Femur (tissue), 1 donor: ENCODE measurements at places on chromosomes 5 and 9.
A peak's percentile ranks its signal among the peaks of the same experiment; 100 is the strongest.

DNA sequence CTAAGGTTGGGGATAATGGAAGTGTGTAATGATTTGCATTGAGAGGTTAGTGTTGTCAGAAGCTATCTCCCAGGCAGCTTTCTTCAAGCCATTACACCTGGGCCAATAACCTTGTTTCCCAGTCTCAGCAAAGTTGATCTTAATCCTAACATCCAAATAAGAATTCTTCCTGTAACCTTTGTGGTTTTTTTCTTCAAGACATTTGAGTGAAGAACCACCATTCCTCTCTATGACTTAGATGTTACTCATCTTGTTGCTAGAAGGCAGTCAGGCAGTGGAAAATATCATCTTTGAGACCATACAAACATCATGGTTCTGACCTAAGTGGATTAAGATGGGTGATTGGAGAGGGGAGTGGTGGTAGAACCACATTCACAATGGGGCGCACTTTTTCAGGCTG lies 103.5 kb downstream of the NDUFAF2 start:
- DNase-seq = no peak

GRCh38 chr5:72499730-72500129 lies 7.5 kb downstream of the ZNF366 start:
- DNase-seq = peak; percentile 68

- DNase-seq = no peak
These were observed 887 bp downstream of the PTPDC1 start for GRCh38 chr9:94085062-94085639.

- peak; percentile 40 for DNase-seq
These were observed 10.8 kb upstream of the NIPAL4 start for GRCh38 chr5:157449011-157449723.

GRCh38 chr5:132103969-132104391 lies 30.4 kb downstream of the CSF2 start:
- no peak for DNase-seq

- no peak for DNase-seq
These were observed 495.7 kb upstream of the CYLC2 start for GRCh38 chr9:102499468-102499867.

GRCh38 chr5:16043349-16043965 lies 136.1 kb downstream of the MARCHF11 start:
- no peak for DNase-seq

DNA sequence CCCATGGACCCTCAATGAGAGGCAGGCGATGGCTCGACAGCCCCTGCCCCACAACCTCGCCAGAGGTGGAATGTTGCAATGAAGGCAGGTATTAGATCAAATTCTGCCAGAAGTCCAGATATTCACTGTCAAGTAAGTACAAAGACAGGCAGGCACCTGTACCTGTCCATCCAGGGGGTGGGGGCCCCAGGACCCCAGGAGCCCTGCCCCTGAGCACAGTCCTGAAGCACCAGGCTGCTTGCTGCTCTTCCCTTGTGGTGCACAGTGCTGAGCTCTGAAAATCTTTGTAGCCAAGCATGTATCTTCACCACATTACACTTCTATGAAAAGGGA lies 26.2 kb upstream of the HMCN2 start:
- DNase-seq = peak; percentile 9

DNA sequence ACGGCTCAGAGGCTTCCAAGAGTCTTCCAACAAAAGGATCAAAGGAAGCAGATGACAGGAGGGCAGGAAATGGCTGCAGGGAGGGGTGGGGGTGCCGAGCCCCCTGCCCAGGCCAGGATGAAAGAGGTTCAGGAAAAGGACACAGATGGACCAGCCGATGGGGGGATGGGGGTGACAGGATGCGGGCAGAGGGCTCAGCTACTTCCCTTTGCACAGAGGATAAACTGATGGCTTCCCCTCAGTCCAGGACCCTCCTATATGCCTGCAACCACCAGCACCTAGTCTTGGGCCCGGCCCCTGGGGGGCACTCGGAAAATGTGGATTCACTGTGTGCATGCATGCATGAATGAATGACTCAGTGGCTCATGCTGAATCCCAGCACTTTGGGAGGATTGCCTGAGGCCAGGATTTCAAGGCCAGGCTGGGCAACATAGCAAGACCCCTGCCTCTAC lies 148.2 kb downstream of the C9orf50 start:
- DNase-seq = no peak

GRCh38 chr9:130217838-130218237 lies 45.6 kb downstream of the NCS1 start:
- no peak for DNase-seq

- no peak for DNase-seq
These were observed 1.7 kb downstream of the RACK1 start for GRCh38 chr5:181242031-181242451.

- DNase-seq = no peak
These were observed 7.0 kb downstream of the IGFBPL1 start for GRCh38 chr9:38417003-38417945.

GRCh38 chr5:172797771-172798191 lies 26.8 kb upstream of the DUSP1 start:
- no peak for DNase-seq

DNA sequence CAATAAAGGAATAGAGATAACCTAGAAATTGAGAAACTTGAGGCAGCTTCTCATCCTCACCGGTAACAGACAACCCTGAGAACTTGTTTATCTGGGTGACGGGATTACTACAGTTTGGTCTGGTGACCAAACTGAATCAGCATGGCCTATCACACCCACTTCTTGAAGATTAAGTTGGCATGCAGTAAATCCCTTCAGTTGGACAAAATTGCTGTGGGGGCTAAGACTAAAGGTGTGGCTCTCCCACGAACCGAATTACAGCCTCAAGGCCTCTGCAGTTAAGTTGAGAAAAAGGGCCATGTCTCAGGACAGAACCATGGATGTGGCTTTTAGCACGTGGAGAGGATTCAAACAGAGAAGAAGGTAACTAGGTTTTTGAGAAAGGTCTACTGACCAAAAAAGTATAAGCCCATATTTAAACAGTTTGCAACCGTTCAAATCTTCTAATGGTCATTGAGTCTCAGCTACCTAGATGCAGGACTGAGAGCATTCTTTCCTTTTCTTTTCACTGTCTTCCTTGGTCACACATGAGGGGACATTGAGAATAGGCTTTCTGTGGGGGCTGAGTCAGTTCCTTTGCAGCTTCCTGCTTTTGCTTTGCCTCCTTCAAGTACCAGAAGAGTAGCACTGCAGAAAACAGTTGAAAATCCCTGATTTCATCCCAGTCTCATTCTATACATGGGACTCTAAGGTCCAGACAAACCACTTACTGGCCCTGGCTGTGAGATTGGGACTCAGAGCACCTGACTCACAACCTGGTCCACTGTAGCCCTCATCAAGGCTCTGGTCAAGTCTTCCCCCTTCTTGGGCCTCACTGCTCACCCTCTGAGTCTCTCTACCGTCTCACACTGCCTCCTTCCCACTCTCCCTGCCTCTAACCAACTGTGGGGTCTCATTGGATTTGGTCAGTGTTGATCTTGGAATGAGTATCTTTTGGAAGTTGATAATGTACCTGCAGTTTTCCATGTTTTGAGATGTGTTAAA lies 30.9 kb downstream of the PDE6A start:
- no peak for DNase-seq

DNA sequence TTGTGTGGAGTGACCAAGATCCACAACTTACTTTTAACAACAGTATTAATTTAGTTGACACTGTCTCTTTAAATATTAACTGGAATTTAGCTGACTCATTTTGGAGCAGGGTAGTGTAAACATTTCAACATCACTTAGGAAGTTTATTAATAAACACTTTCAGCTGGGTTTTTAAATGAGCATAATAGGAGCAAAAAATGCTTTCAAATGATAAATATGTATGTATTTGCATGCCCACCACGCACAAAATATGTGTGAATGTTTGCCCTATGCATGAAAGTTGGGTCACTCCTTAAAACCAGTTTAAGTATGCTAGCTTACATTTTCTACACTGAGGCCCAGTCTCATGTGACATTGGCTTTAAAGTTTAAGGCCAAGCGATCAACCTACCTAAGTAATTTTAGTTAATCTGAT lies 2.9 kb downstream of the ZFAND5 start:
- DNase-seq = no peak

- no peak for DNase-seq
These were observed 122.3 kb downstream of the SEMA5A start for GRCh38 chr5:9423571-9423970.

- no peak for DNase-seq
These were observed 127.2 kb upstream of the GABRP start for GRCh38 chr5:170656346-170656745.

- DNase-seq = no peak
These were observed 478.8 kb upstream of the ADAMTS16 start for GRCh38 chr5:4661326-4661725.

DNA sequence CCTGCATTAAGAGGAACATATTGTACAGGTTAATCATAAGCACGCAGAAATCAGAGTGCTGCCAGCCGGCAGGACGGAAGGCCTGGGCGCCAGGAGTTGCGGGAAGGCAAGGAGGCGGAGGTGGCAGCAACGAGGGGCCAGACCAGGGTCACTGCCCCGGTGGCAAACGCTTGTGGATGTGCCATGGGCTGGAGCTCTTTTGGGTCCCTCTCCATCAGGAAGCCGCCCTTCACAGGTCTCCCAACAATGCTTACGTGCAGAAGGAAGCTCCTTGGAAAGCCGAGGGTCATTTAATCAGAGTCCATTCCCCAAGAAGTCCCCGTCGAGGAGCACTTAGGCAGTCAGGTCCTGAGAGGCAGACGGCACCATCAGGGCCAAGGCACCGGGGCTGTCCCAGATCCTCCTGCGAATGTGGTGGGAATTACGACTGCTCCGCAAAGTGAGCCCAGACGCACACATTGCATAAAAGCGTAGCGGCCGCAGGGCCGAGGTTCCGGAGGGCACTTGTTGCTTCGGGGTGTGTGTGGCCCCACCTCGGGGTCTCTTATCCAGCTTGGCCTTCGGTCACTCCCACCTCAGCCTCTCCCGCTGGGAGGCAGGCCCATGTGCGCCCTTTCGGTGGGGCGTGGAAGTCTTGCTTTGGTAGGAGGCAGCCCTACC lies 20.5 kb downstream of the MRPL36 start:
- DNase-seq = no peak

GRCh38 chr9:37542488-37542887 lies 33.7 kb downstream of the FBXO10 start:
- no peak for DNase-seq

GRCh38 chr9:121261107-121261460 lies 6.9 kb upstream of the GSN start:
- DNase-seq = peak; percentile 77

DNA sequence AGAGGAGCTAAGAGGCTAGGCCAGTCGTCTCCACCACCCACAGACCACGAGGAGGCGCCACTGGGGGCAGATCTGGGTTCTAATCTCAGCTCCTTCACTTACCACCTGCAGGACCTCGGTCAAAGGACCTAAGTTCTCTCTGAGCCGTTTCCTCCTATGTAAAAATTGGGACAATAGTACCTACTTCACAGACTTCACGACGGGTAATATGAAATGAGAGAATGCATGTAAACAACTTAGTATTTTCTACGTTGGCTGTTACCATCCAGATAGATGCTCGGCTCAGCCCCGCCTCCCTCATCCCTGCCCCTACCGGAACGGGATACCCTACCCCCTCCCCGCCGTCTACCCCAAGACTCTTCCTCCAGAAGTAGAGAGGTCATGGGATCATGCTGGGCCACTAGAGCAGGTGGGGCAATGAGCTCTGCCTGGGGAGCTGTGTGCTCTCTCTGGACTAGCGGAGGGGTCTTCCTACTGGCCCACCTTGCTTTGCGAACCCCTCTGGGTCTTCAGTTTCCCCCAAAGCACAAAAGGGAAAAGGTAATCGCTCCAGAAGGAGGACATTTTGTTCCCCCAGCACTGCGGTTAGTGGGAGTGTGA lies 541 bp downstream of the GNPDA1 start:
- DNase-seq = peak; percentile 44

- no peak for DNase-seq
These were observed 148.2 kb downstream of the COX7C start for GRCh38 chr5:86765778-86766502.
